Coronary artery (tissue), 2 donors: ENCODE measurements at places on chromosomes 13 and 19.

- DNase-seq: no peak
Observed at GRCh38 chr13:91228108-91228507, 119.4 kb upstream of the MIR17HG start.

DNA sequence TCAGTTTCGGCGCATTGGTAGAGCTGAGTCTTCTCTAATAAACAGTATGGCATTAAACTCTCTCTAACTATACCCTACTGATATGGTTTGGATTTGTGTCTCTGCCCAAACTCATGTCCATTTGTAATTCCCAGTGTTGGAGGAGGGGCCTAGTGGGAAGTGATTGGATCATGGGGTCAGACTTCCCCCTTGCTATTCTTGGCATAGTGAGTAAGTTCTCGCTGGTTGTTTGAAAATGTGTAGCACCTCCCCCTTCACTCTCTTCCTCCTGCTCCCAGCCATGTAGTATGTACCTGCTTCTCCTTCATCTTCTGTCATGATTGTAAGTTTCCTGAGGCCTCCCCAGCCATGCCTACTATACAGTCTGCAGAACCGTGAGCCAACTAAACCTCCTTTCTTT is 682.7 kb upstream of the ARGLU1 start:
- DNase-seq: no peak

GRCh38 chr13:46053162-46054012 is 841 bp upstream of the ZC3H13 start:
- no peak for DNase-seq

- DNase-seq: no peak
Observed at GRCh38 chr19:5330307-5330720, 10.3 kb downstream of the PTPRS start.

GRCh38 chr13:83221813-83222241 is 660.4 kb downstream of the SLITRK1 start:
- no peak for DNase-seq

DNA sequence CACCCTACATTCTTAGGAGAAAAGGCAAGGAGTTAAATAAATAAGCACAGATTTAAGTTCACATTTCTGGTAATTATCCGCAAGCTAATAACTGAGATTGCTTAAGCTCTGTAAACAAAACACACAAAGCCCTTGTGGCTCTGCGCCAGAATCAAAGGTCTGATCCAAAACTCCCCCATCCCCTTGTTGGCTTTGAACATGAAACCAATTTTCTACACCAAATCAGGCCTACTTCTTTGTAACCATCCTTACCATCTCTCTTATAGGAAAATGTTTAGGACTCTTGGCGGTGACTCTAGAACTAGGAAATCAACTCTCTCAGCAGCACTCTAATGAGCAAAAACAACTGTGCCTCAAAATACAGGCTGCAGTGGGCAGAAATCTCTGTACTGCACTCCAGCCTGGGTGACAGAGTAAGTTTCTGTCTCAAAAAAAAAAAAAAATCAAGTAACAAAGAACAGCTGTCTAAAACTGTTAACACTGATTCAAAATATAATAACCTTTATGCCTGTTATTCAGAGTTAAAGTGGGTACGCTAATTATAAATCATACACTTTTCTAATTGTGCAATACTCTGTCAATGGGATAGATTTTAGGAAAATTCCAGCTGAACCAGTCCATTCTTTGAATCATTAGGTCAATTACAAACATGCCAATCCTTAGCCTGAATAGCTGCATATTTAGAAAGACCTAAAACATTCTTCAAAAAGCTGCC is 25.8 kb downstream of the ABCC4 start:
- no peak for DNase-seq

GRCh38 chr13:94704377-94705080 is 7.8 kb downstream of the SOX21 start:
- DNase-seq: no peak

DNA sequence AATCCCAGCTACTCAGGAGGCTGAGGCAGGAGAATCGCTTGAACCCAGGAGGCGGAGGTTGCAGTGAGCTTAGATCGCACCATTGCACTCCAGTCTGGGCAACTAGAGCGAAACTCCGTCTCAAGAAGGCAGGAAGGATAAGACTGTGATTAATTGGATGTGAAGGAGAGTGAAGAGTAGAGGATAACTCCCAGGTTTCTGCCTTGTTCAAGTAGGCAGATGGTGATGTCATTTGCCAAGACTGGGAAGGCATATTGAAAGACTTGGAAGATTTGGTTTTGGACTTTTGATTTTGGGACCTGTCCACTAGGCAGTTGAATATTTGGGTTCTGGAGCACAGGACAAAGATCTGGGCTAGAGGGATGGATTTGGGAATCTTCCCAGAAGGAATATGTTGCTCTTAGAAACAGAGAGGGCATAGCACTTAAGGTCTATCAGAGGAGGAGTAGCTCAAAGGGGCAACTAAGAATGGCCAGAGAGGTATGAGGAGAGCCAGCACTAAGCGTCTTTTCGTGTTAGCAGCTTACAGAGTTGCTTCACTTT is 20.0 kb downstream of the GARRE1 start:
- no peak for DNase-seq

DNA sequence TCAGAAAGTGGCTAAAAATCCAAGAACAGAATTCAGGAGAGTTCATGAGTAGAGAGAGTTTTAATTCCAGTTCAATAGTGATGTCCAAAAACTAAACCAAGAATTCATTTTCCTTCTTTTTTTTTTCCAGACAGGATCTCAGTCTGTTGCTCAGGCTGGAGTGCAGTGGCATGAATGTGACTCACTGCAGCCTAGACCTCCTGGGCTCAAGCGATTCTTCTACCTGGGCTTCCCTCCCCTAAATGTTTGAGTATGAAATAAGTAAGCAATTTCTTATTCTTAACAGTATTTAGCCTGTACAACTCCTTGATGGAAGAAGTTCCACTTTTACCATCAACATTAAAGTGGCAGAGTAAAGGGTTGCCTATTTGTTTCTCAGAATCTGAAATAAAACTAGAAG is 3.8 kb downstream of the COMMD6 start:
- no peak for DNase-seq
